ENCODE measurements at places on chromosomes 1 and 21.

DNA sequence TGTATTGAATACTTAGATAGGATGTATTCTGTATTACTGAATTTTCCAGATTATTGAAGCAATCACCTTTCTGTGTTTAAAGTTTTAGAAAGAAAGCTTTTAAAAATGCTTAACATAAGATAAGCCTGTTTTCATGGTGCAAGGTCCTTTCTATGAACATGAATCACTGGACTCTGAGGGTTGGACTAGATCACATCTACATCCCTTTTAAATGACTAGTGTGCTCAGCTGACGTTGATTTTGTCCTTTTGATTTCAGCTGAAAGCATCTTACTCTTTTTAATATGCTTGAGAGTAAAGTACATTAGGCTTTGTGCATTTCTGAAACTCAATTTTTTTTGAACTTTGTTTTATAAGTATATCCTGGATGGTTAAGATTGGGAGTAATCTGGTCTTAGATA, 16.2 kb downstream of the MIER1 start:
- no peak for DNase-seq

DNA sequence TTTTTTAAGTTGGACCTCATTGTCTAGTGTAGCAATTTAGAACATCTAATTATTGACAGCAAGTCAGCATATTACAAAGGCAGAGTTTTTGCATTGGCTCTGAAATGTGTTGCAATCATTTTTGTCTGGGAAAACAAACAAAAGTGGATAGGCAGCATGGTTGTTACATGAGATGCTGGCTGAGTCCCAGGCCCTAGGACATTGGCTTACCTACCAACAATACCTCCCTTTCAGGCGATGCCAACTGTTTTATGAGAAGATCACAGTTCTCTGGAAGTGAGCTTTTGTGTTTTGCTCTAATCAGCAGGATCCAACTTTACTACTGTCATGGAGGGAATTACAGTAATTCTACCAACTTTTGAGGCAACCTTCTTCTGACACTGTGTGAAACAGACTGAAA, 71.5 kb upstream of the CXADR start:
- no peak for DNase-seq

GRCh38 chr21:44294391-44295162, 5.3 kb upstream of the PFKL start:
- no peak for DNase-seq

GRCh38 chr1:8352471-8352845, 34.5 kb downstream of the SLC45A1 start:
- DNase-seq = no peak

DNA sequence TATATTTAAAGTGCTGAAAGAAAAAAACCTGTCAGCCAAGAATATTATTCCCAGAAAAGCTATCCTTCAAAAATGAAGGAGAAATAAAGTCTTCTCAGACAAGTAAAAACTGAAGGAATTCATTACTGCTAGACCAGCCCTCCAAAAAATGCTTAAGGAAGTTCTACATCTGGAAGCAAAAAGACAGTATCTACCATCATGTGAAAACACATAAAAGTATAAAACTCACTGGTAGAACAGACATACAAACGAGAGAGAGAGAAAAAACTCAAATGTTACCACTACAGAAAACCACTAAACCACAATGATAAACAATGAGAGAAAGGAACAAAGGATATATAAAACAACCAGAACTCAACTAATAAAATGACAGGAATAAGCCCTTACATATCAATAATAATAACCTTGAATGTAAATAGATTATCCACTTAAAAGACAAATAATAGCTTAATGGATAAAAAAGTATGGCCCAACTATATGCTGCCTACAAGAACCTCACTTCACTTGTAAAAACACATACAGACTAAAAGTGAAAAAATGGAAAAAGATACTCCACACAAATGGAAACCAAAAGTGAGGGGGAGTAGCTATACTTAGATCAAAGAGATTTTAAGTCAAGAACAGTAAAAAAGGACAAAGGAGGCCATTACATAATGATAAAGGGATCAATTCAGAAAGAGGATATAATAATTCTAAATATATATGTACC, 22.0 kb downstream of the NSL1 start:
- DNase-seq = no peak

GRCh38 chr1:219144658-219145315, 28.9 kb upstream of the LYPLAL1 start:
- no peak for DNase-seq

- DNase-seq = no peak
These were observed 15.1 kb upstream of the HEATR1 start for GRCh38 chr1:236619398-236619797.

DNA sequence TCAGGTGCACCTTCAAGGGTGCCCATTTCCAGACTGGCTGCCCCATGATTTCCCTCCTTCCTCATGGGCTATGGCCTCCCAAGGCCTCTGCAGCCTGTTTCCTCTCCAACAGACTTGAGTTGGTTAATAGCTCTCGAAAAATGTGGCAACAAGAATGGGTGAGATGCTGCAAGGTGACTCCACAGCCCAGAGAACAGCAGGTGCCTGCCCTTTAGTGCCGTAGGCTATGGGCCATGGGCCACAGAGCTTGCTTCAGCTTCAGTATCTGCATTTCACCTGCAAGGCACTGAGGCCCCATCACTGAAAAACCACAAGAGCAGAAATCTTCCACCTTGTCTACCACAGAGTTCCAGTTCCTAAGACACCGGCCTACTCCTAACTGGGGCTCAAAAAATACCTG, 122.0 kb downstream of the ETS2 start:
- no peak for DNase-seq

GRCh38 chr1:3466366-3467075, 12.1 kb downstream of the ARHGEF16 start:
- no peak for DNase-seq

- no peak for DNase-seq
These were observed 164.8 kb downstream of the PRDM2 start for GRCh38 chr1:13864760-13865159.
